Activated T-helper 2 cell treated with anti-CD3 and anti-CD28 coated beads, Interferon-gamma antibody, Interleukin-2, Interleukin-4, amounts not matched to agents 10 μg/mL and 5 μg/mL and 100 μg/mL, durations not matched to agents 14 hours and 24 hours and 36 hours (primary cell): ENCODE measurements at places on chromosomes 2 and 18.

GRCh38 chr18:44564922-44565321 is 115.8 kb upstream of the SETBP1 start:
- H3K4me1 ChIP-seq: no peaks in the 10 kb centered on the region
- H3K27ac ChIP-seq: no peak overlapping the region
- H3K27me3 ChIP-seq: peaks cover 1% of the 10 kb centered on the region

- no peaks in the 10 kb centered on the region for H3K36me3 ChIP-seq
- peaks cover 25% of the 10 kb centered on the region for H3K4me1 ChIP-seq
- no peak overlapping the region for H3K4me3 ChIP-seq
- H3K27me3 ChIP-seq: peaks cover 1% of the 10 kb centered on the region
- H3K27ac ChIP-seq: no peak overlapping the region
- DNase-seq: no peak
These were observed 53.0 kb downstream of the EPHA4 start for GRCh38 chr2:221518935-221519625.

- H3K27ac ChIP-seq: no peak overlapping the region
- no peak for DNase-seq
- peaks cover 5% of the 10 kb centered on the region for H3K4me1 ChIP-seq
- no peaks in the 10 kb centered on the region for H3K36me3 ChIP-seq
These were observed 24.6 kb downstream of the SOWAHC start for GRCh38 chr2:109638795-109639194.

GRCh38 chr18:53796040-53796729 is 428.3 kb downstream of the MBD2 start:
- H3K27ac ChIP-seq: no peak overlapping the region
- no peak for DNase-seq
- H3K36me3 ChIP-seq: no peaks in the 10 kb centered on the region
- H3K4me1 ChIP-seq: peaks cover 5% of the 10 kb centered on the region
- no peaks in the 10 kb centered on the region for H3K27me3 ChIP-seq

DNA sequence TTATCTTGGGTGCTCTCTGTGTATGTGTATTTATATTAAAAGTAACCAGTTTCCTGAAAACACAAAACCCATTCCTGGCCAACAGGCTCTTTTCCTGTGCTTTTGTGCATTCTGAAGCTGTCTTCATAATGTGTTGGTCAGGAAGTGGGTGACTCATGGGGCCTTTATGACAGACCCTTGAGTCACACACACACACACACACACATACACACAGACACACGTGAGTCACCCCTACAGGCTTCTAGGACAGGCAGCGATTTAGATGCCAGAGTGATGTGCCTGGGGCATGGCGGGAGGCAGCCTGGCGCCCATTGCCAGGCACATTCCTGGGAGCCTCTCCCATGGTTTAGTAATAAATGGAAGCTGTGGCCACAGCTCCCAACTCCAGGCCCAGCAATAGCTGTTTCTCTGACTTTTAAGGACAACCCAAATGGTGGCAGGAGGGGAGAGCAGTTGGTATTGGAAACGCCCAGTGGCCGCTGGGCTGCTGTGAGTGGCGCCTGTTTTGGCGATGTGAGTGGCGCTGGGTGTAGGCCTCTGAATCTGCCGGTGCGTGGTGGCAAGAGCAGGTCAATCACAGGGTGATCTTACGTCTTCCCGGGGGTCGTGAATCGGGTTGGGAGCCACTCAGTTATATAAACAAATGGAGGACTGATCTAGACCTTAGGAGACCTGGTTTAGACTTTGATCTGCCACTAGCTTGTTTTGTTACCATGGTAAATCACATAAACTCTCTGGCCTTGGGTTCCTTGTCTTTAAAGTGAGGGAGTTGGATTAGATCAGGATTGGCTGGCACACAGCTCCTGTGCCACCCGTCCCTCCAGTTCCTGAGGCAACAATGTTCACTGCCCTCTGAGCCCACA is 150.7 kb upstream of the DLX2 start:
- H3K36me3 ChIP-seq: no peaks in the 10 kb centered on the region
- DNase-seq: peak; percentile 28
- H3K4me1 ChIP-seq: peaks cover 20% of the 10 kb centered on the region
- H3K27me3 ChIP-seq: peaks cover 13% of the 10 kb centered on the region
- H3K27ac ChIP-seq: no peak overlapping the region
- no peak overlapping the region for H3K4me3 ChIP-seq

- H3K36me3 ChIP-seq: no peaks in the 10 kb centered on the region
- no peaks in the 10 kb centered on the region for H3K27me3 ChIP-seq
- H3K4me3 ChIP-seq: no peak overlapping the region
These were observed 176.2 kb downstream of the LDLRAD4 start for GRCh38 chr18:13394801-13395200.

DNA sequence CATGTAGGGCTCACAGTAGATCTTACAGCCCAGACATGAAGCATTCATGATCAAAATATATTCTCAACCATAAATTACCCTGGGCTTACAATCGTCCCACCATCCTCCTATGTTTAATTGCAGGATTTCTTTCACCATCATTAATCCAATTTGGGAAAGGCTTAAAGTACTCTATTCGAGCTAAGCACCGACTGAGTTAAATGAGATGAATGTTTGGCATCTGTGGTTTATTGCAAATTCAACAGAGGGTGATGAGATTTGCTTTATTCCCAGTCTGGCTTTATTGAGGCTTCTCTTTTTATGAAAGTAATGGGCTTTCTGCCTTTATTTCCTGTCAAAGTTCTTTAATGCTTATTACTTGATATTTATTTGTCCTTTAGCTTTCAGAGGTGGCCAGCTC is 159.0 kb downstream of the METTL4 start:
- DNase-seq: no peak
- H3K4me3 ChIP-seq: no peak overlapping the region
- no peak overlapping the region for H3K27ac ChIP-seq

DNA sequence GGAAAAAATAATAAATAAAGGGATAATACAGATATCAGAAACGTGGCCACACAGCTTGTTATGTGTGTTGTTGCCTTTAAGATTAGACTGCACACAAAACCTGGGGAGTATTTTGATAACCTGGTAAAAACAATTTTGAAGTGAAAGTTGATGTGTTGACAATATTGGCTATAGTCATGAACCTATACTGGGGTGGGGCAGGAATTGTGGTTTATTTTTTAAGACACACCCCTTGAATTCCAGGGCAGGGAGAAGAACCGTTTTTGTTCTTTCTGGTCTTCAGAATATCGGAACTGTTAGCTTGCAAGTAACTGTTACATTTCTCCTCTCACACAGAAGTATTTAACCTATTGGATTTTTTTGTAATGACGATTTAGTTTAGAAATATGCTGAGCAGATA is 80.4 kb downstream of the LIMS1 start:
- peaks cover 84% of the 10 kb centered on the region for H3K4me1 ChIP-seq
- H3K27ac ChIP-seq: peak overlapping the region; percentile 75
- H3K4me3 ChIP-seq: peak overlapping the region; percentile 54
- no peak for DNase-seq
- no peaks in the 10 kb centered on the region for H3K27me3 ChIP-seq

DNA sequence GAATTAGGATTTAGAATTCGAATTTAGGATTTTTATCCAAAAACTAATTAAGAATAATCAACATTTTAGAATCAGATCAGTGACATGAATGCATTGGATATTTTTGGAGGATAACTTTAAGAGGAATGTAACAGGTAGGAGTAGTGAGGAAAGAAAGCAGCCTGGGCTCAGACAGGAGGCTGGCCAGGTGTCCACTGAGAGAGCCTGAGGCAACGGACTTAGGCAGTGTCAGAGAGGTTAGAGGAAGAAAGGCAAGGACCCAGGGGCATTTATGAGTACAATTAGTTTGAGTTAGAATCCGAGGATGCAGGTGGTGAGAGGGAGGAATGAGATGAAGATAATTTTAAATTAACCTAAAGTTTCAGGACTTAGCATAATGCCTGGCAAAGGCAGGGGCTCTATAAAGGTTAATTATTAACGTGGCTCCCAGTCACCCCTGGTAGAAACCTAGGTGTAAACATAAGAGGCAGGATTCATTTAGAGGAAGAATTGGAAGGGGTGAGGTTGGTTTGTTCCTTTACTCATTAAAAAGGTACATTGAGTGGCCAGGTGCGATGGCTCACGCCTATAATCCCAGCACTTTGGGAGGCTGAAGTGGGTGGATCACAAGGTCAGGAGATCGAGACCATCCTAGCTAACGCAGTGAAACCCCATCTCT is 507.1 kb downstream of the TMEM182 start:
- no peaks in the 10 kb centered on the region for H3K27me3 ChIP-seq
- no peak overlapping the region for H3K27ac ChIP-seq
- no peaks in the 10 kb centered on the region for H3K36me3 ChIP-seq

DNA sequence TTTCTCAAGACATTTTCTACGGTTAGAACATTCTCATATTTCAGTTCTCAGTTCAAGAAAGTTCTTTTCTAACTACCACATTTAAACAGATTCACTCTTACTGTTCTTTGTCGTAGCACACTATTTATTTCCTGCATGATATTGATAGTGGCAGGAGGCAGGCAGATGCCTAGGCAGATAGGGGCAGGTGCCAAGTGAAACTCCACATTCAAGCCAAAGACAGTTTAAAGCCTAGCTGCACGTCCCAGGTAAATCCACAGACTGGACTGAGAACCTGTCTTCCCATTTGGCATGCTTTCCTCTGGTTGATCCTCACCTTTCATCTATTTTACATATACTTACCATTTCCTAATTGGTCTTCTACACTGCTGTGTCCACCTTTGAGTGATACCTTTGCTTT is 359.3 kb downstream of the TMX3 start:
- no peaks in the 10 kb centered on the region for H3K27me3 ChIP-seq
- no peak for DNase-seq
- no peaks in the 10 kb centered on the region for H3K36me3 ChIP-seq
- H3K4me3 ChIP-seq: no peak overlapping the region

DNA sequence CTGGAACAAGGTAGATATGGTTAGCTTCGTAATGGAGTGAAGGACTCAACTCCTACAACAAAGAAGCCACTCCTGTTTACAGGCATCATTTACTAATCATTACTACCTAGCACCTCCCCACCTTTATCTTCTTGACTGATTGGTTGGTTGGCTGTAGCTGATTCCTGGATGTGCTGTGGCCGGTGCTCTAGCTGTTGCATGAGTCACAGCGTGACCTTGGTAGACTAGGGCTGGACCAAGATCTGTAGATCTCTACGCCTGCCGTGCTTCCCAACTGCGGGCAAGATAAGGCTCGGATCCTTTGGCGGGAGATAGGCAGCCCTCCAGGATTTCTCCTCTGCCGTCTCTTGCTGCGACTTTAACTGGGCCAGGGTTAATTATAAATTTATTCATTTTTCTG is 194.3 kb upstream of the SOX11 start:
- no peaks in the 10 kb centered on the region for H3K27me3 ChIP-seq
- H3K36me3 ChIP-seq: no peaks in the 10 kb centered on the region
- H3K4me1 ChIP-seq: no peaks in the 10 kb centered on the region

- H3K27ac ChIP-seq: no peak overlapping the region
- no peak for DNase-seq
- no peaks in the 10 kb centered on the region for H3K4me1 ChIP-seq
- H3K36me3 ChIP-seq: no peaks in the 10 kb centered on the region
- H3K4me3 ChIP-seq: no peak overlapping the region
- no peaks in the 10 kb centered on the region for H3K27me3 ChIP-seq
These were observed 256.0 kb upstream of the POU3F3 start for GRCh38 chr2:104597942-104598341.

DNA sequence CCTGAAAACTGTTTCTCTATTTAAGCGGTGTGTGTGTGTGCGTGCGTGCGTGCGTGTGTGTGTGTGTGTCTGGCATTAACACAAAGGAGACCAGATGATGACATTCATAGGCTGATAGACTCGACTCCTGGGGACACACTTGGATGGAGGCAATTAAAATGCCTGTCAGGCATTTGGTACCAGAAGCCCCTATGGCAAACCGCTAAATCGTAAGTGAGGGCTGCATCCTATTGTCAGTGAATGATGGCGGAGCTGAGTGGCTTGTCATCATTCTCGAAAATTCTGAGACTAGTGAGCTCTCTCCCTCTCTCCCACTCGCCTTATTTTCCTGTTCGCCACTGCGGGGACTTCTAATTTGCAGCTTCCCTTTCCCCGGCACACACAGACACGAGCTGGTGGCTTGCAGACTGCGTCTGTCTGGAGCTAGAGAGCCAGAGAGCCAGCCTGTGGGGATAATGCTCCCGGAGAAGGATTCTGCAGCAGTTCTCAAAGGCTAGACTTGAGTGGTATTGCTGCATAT is 155.4 kb downstream of the MAP2 start:
- H3K4me1 ChIP-seq: peaks cover 2% of the 10 kb centered on the region
- peak overlapping the region; percentile 60 for H3K4me3 ChIP-seq
- H3K36me3 ChIP-seq: no peaks in the 10 kb centered on the region
- H3K27ac ChIP-seq: no peak overlapping the region
- H3K27me3 ChIP-seq: peaks cover 5% of the 10 kb centered on the region

- peaks cover 22% of the 10 kb centered on the region for H3K4me1 ChIP-seq
- H3K4me3 ChIP-seq: no peak overlapping the region
- H3K27ac ChIP-seq: no peak overlapping the region
- no peak for DNase-seq
- H3K27me3 ChIP-seq: no peaks in the 10 kb centered on the region
- H3K36me3 ChIP-seq: peaks cover 54% of the 10 kb centered on the region
These were observed 7.1 kb upstream of the CEP68 start for GRCh38 chr2:65049010-65049639.

GRCh38 chr2:206993964-206994363 is 54.6 kb downstream of the CPO start:
- no peaks in the 10 kb centered on the region for H3K36me3 ChIP-seq
- H3K4me1 ChIP-seq: peaks cover 11% of the 10 kb centered on the region
- H3K4me3 ChIP-seq: no peak overlapping the region
- H3K27me3 ChIP-seq: peaks cover 10% of the 10 kb centered on the region
- DNase-seq: no peak
- H3K27ac ChIP-seq: no peak overlapping the region

DNA sequence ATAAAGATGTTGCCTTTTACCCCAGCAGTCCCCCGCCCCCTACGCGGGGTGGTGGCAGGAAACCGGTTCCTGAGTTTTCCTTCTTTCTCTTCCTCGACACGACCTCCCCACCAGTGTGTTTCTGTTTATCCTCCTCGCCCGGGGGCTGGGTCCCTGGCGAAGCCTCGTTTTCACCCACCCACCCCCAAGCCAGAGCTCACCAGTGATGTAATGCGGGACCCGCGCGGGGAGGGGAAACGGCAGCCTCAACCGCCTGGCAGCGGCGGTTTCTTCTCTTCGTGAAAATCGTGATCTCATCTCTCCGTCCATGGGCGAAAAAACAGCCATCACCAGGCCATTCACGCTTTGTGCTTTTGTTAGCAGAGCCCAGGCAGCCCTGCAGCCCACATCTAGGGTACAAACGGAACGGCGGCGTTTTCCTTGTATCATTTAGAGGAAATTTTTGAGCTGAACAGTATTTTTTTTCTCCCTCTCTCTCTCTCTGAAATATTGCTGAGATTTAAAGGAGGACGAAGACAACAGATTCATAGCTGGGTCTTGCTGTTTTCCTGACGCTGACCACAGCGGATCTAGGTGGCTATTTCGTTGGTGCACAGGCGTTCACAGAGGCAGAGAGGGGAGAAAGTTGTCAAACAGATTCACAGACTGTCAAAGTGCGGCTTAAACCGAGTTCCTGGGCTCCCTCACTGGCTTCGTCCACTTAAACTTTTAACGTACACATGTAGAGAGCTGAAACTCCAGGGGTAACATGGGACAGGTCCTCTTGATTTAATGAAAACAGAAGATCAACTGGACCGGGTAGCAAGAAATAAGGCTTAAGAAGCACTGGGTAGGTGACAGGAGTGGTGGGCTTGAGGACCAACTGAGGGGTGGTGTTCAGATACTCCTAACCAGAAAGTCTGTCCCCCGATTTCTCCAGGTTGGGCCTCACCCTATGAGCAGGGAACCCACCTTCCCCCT is 21.9 kb upstream of the PAX3 start:
- H3K4me1 ChIP-seq: peaks cover 12% of the 10 kb centered on the region
- H3K27ac ChIP-seq: no peak overlapping the region
- H3K4me3 ChIP-seq: peak overlapping the region; percentile 73
- peaks cover 49% of the 10 kb centered on the region for H3K27me3 ChIP-seq
- H3K36me3 ChIP-seq: no peaks in the 10 kb centered on the region
- DNase-seq: no peak

- no peak overlapping the region for H3K27ac ChIP-seq
- H3K27me3 ChIP-seq: no peaks in the 10 kb centered on the region
- no peak for DNase-seq
- peaks cover 24% of the 10 kb centered on the region for H3K36me3 ChIP-seq
These were observed 18.2 kb downstream of the WDR33 start for GRCh38 chr2:127792805-127793204.
